ENCODE measurements at places on chromosomes 4 and X.

- no peak for DNase-seq
Measured at GRCh38 chr4:31575504-31575903, 855.3 kb downstream of the PCDH7 start.

DNA sequence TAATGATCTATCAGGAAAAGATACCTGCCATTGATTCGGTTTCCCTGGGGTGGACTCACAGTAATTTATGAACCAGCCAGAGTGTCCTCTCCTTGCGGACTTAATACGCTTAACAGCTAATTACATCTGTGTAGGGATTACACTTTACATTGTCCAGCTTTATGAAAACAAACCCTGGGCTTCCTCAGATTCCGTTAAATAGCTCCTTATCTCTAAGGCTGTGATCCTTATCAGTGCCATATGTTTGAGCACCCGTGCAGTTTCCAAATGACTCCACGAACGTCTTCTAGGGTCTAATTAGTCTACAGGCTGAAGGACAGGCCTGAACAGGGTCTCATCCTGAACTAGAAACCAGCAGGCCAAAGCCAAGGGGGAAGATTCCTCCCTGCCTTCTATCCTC is 56.9 kb downstream of the KDR start:
- no peak for DNase-seq

DNA sequence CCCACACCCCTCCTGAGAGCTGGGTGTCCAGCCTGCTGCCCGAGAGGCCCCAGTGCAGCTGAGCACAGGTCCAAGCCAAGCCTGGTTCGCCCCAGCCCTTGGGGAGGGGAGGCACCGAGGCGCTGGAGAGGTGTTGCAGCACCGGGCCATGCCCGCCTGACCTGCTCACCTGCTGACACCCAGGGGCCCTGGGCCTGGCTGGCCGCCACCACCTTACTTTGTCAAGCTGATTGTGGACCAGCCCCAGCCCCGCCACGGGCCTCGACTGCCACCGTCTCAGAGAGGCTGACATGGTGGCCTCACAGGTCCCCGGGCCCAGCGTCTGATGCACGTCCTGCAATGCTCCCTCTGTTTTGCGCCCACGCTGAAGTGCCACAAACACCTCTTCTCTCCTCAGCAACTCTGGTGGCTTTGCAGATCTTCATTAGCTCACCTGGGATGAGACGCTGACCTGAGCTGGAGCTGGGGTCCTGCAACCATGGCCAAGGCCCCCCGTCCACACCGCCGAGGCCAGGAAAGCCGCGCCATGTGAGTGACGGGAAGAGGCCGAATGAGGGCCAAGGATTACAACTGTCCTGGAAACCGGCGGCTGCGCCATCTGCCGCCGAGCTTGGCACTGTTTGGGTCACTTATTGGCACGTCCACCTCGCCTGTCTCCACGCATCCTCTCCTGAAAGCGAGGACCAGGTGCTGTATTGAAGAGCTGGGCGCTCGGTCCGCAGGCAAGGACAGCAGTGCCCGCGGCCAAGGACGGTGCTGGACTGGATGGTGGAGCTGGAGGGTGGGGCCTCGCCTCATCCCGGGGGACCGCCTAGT is 7.6 kb downstream of the CPLX1 start:
- no peak for DNase-seq

GRCh38 chr4:184706453-184706852 is 27.4 kb downstream of the CENPU start:
- DNase-seq: no peak

GRCh38 chr4:87451537-87451936 is 29.2 kb downstream of the NUDT9 start:
- no peak for DNase-seq

DNA sequence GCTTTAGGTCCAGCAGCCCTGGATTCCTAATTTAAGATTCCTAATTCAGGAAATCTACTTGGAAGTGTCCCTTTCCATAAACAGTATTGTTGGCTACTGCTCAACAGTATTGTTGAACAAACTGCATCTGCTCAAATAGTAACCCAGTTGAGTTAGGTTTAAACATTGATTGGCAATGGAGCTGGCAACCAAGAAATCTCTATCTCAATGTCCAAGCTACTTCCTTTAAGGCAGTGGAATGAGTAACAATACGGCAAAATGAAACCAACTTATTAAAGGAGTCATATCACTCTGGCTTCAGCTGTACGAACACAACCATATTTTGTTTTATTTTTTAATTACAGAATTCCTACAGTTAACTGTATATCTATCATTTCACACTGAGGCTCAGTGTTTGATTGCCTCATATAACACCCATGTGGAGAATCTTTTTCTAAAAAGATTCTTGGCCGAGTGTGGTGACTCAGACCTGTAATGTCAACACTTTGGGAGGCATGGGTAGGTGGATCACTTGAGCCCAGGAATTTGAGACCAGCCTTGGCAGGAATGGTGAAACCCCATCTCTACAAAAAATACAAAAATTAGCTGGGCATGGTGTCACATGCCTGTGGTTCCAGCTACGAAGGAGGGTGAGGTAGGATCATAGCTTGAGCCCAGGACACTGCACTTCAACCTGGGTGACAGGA is 71.7 kb upstream of the IL13RA1 start:
- DNase-seq: no peak

- DNase-seq: no peak
Measured at GRCh38 chrX:149371986-149372385, 133.1 kb downstream of the IDS start.

DNA sequence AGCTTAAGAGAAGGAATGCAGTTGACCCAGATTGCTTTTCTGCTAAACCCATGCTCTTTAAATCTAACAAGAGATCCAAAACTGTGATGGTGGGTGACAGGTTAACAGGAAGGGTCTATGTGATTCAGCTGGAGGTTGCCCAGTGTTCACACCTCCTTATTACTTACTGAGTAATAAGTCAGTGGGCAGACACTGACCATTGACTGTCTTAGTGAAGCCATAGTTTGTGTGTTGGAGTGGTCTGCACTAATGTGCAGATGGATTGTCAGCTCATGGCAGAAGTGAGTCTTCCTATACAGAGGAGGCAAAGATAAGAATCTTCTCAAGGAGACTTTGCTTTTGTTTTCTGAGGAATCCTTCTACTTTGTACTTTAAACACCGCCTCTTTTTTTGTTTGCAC is 15.2 kb upstream of the RUFY3 start:
- DNase-seq: no peak

- no peak for DNase-seq
Measured at GRCh38 chrX:153867671-153868070, 18.3 kb downstream of the L1CAM start.

- no peak for DNase-seq
Measured at GRCh38 chrX:40154250-40154852, 56.6 kb upstream of the BCOR start.

- no peak for DNase-seq
Measured at GRCh38 chr4:174324725-174325124, 41.0 kb downstream of the CEP44 start.

DNA sequence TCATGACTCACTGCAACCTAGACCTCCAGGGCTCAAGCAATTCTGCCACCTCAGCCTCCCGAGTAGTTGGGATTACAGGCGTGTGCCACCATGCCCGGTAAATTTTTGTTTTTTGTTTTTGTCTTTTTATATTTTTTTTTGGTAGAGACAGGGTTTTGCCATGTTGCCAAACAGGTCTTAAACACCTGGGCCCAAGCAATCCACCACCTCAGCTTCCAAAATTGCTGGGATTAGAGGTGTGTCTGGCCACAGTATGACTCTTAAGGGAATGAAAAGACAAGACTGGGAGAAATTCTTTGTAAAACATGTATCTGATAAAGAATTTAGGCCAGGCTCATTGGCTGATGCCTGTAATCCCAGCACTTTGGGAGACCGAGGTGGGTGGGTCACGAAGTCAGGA is 29.2 kb upstream of the PDGFRA start:
- no peak for DNase-seq

DNA sequence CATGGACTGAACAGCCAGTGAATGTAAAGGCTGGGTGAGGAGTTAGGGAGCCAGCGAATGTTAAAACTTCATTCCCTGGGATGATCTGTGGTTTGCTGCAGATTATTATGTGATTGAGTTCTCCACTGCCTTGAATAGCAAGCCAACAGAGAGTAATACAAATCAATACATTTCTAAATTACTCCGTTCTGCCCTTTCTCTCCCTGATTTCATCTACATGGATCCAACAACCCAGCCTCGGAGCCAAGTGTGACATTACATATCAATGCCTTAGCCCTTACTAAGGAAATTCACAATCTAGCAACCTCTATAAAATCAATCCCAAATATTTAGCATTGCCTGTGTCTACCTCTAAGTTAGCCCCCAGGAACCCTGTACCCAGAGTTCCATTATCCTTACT is 11.0 kb downstream of the HSD17B13 start:
- DNase-seq: no peak

DNA sequence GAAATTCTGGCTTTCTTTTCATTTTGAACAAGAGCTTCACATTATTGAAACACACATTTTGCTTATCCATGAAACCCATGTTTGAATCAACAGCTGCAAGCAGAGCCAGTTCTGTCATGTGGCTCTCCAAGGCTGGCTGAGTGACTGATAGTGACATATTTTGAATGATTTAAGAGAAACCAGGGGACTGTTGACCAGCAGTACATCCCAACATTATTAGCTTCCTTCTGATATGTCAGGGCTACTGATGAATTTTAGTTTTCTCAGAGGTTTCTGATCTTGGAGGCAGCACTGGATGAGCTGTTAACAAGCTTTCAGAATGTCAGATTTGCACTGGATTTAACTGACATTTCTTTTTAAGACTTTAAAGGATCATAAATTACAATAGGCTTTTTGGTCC is 74.6 kb upstream of the GRXCR1 start:
- no peak for DNase-seq

GRCh38 chr4:76354517-76355473 is 48.3 kb downstream of the STBD1 start:
- no peak for DNase-seq

DNA sequence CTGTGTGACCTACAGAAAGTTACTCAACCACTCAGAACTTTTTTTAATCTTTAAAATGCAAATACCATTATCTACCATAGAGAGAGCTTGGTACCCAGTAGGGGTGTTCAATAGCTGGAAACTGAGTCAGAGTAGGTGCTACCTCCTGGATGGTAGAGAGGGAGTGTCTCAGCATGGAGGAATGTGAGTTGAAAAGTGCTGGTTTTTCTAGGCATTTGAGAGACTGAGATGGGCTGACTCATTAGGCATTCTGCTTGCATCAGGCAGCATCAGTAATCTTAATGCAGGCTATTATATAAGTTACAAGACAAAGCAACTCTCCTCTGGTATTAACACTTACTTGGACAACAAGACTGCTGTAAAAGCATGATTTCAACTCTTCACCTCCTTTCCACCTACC is 70.9 kb upstream of the ARHGEF9 start:
- no peak for DNase-seq
